ENCODE measurements at places on chromosomes 7 and 10.

GRCh38 chr7:72281308-72281707 is 130.8 kb downstream of the CALN1 start:
- DNase-seq, result no peak

- DNase-seq, result no peak
Observed at GRCh38 chr10:43925793-43926192, 277.1 kb upstream of the ZNF32 start.

GRCh38 chr10:76113952-76114351 is 682.5 kb downstream of the LRMDA start:
- no peak for DNase-seq

- peak; percentile 48 for DNase-seq
Observed at GRCh38 chr10:113576852-113577251, 24.0 kb downstream of the HABP2 start.

DNA sequence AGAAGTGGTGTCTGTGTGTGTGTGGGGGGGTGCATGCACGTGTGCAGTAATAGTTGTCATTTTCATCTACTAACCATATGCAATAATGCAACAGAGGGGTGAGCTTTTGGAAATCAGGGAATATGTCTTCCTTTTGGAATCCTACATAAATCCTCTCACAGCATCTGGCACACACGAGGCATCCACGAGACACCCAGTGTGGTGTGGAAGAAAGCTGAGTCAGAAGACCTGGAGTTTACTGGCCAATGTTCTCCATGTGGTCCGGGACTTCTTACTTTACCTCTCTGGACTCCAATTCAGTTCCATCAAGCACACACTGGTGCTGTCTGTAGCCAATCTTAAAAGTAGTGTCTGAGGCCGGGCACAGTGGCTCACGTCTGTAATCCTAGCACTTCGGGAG is 43.1 kb upstream of the C10orf90 start:
- DNase-seq, result no peak

- no peak for DNase-seq
Observed at GRCh38 chr10:59362959-59363381, 621 bp upstream of the FAM13C start.

- DNase-seq, result no peak
Observed at GRCh38 chr10:80081801-80082750, 3.6 kb downstream of the TMEM254 start.

DNA sequence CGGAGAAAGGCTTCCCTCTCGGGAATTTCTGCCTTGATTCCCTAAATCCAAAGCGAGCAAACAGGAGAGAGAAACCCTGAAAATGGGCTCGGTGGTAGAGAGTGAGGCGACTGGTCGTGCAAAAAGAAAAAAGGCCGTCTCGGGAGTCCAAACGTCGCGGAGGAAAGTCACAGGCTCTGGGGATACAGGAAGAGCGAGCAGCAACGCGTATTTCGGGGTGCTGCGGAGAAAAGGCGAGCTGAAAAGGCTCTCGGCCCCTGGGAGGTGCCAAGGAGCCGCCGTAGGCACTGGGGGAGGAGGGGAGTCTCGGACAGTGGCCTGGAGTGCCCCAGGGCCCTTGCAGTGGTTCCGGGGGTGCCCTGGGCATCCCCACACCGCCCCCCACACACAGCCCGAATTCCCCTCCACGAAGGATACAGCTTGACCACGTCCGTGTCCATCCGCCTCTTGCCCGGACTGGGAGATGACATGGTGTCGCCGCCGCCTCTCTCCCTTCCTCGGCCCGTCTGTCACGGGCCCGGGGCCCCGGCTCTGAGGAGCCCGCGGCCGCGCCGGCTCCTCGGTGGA is 591 bp downstream of the UBE2H start:
- DNase-seq, result peak; percentile 54

GRCh38 chr7:7157177-7157886 is 25.0 kb upstream of the C1GALT1 start:
- peak; percentile 84 for DNase-seq

- no peak for DNase-seq
Observed at GRCh38 chr7:105016709-105017656, 3.0 kb downstream of the KMT2E start.

All from activated naive CD4-positive, alpha-beta T cell treated with anti-CD3 and anti-CD28 coated beads, Interleukin-2, amount 10 ng/mL, durations not matched to agents 7 days and 5 days (primary cell).